DMS 273 treated with DMSO at 0.1 percent for 48 hours (cell line): ENCODE measurements at places on chromosomes 1 and 21.

- DNase-seq, result no peak
Measured at GRCh38 chr1:180548686-180549317, 10.0 kb upstream of the OVAAL start.

GRCh38 chr1:17370618-17371017 lies 1.4 kb upstream of the PADI6 start:
- no peak for DNase-seq

DNA sequence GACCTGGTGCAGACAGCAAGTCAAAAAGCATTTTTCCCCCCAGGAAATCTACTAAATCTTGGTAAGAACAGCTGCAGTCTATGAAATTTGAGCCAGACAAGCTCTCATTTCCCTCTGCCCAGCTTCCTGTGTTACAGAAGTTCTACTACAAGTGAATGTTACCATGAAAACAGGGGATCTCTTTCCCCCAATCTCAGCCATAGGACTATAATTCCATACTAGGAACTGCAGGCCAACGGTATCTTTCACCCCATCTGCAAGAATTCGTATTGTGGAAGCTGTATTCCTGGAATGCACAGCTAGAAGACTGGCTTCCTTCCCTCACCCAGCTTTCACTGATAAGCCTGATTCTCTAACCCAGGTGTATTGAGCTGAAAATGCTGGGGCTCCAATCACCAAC lies 1655.4 kb downstream of the BRINP3 start:
- peak; percentile 83 for DNase-seq

- DNase-seq, result no peak
Measured at GRCh38 chr1:115658646-115659045, 16.9 kb downstream of the VANGL1 start.

- no peak for DNase-seq
Measured at GRCh38 chr1:183982172-183982963, 55.2 kb downstream of the COLGALT2 start.

DNA sequence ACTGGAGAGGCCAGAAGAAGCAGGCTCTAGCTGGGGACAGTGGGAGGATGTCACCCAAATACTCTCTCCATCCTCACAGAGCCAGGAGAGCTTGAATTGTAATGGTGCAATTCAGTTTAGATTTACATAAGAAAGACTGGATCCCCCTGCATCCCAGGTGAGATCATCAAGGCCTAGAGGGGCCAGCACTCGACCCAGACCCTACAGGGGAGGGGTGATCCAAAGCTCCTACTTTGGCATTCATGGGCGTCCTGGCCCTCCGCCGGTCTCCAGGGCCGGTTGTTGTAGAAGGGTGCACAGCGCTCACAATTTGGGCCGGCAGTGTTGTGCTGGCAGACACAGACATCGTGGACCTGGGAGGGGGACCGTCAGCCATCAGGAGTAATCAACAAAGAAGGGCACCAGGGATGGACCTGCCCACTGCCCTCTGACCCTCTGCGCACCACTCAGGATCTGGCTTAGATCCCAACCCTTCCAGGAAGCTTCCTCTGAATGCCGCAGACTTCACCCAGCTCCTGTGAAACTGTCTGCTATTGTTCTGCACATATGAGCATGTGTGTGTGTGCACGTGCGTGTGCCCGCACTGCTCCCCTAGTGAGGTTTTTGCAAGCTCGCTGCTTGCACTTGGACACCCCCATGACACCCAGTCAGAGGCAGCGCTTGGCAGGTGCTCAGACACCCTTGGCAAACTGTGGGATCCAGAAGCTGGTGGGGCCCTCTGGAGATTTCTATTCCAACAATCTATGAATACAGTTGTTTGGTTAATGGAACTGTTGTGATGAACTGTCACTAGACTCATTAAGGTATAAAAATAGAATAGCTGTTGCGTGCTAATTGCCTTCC lies 21.6 kb downstream of the LAMB3 start:
- DNase-seq, result no peak

DNA sequence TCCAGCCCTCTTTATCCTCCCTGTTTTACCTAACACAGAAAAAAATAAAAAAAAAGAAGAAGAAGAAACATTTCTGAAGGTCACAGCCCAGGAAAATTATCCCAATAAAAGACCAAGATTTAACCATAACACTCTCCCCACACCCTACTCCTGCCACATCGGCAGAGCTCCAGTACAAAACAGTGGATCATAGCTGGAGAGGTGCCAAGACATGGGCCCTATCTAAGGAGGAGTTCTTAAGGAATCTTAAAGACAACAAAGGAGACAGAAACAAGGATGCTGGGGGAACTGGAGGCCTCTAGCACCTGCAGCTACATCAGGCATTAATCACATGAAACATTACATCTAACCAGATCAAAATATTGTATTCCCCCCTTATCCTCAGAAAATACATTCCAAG lies 432.8 kb downstream of the MATN1 start:
- DNase-seq, result no peak

DNA sequence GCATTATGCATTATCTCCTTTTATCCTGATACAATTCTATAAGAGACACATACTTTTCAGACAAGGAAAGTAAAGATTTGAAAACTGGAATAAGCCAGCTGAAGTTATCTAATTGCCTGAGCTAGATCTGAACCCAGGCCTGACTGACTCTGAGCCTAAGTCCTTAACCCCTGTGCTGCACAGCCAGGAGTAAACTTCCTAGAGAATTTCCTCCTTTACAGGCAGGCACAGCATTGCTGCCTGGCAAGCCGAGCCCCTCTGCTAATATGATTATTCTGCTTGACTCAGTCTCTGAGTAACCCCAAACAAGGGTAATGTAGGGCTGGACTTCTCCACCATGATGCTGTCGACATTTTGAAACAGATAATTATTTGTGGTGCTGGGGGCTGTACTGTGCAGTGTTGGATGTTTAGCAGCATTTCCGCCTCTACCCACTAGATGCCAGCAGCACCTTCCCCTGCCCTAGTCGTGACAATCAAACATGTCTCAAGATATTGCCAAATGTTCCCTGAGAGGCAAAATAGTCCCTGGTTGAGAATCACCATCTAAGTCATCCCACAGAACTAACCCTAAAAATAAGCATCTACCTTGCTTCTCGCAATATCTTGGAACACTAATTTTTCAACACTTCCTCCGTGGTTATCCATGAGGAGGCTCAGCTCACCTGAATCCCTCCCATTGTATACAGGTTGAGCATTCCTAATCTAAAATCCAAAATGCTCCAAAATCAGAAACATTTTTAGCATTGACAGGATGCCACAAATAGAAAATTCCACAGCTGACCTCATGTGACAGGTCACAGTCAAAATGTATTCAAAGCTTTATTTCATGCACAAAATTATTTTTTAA lies 18.5 kb downstream of the CAMK1G start:
- peak; percentile 36 for DNase-seq

- no peak for DNase-seq
Measured at GRCh38 chr1:55234016-55234415, 18.9 kb upstream of the USP24 start.

DNA sequence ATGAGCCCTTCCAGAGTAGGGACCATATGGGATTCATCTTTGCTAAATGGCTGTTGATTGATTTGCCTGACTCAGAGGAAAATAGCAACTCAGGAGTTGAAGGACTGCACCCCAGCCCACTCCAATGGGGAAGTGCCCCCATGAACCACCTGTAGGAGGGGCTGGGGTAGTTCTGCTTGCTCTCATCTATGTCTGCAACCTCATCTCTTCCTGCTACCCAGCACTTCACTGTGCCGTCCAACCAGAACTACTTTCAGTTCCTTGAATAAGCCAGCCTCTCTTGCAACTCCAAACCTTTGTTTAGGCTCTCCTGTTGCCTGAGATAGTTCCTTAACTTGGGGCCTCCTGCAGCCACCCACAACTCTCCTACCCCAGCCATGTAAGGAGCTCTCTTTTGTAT lies 26.6 kb downstream of the BEND5 start:
- no peak for DNase-seq

DNA sequence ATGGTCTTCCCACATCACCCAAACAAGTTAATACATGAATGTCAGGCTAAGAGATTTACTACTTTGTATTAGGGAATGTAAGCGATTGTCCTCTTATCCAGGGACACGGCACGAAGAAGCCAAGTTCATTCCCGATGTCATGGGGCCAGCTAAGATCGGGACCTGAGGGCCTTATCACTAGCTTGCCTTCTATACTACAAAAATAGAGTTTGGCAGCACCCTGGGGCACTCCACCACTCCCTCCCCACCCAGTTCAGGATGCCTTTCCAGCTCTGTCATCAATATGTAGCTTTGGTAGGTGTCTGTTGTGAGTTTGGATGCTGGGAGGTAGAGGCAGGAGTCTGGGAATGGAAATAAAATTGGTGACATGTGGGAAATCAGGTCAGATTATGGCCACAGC lies 197.5 kb downstream of the ATG4C start:
- DNase-seq, result no peak

- no peak for DNase-seq
Measured at GRCh38 chr1:29518183-29518835, 282.0 kb downstream of the PTPRU start.

DNA sequence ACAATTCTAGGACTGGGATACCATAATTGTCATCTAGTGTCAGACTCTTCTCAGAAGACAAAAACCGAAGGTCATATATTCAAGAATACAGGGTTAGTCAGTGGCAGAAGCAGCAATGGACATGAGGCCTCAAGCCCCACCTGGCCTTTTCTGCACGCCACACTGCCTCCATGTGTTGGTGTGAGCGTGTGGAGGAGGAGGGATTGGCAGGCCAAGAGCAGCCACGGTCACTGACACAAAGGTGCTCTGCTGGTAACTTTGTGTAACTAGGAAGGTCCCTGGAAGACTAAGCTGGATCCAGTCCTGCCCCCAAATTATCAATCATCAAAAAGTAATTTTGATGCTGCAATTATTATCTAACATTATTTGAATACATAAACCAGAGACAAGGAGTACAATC lies 34.9 kb downstream of the HSF2BP start:
- no peak for DNase-seq

DNA sequence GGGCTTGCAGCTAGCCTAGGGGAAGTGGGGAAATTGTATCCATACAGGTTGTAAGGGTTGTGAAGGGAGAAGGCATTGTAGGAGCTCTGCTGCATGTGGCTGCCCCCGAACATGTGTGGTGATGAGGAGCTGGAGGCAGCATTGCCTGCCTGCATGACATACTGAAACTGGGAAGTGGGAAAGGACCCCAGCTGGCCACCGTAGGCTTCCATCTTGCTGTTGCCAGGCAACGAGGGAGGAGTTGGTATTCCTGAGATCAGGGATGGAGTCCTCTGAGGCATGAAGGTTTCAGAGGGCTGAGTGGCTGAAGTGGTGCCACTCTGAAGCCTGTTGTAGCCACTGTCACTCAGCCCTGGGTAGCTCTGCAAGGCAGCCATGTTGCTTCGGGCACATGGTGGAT lies 103.2 kb downstream of the TBX15 start:
- DNase-seq, result no peak

DNA sequence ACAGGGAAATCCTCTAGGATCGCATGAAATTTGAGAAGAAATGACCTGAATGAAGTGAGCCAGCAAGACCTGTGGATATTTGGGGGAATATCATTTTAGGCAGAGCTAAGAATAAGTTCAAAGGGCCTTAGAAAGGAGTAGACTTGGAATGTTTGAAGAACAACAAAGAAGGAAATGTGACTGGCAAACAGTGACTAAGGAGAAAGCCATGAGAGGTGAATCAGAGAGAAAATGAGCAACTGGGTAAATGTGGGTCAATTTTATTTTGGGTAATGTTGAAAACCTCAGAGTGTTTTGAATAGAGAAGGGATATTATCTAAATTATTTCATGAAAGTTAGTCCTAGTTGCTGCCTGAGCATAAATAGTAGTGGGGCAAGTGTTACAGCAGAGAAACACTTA lies 672.8 kb downstream of the LMO4 start:
- DNase-seq, result no peak

DNA sequence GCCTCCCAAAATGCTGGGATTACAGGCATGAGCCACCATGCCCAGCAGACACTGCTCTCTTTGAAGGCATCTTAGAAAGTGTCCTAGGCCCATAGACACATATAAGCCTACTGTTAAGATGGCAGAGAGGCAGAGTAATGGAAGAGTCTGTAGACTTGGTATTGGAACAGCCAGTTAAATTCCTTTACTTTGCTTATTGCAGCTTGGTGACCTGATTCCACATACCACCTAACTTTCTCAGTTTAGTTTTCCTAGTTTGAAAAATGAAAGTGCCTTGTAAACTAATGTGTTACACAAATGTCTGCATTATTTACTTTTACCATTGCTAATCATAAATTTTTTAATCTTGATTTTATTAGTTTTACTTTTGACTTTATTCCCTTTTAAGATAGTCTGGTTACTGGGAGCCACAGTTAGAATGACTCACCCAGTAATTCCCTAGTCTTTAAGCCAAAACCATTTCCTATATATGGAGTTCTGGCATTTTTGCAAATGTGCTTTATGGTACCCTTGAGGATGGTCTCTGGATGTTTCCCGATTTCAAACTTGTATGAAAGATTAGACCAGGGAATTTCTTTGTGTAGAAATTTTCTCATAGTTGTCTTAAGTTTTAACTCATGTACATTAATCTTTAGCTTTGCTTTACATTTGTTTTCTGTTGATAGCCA lies 6.4 kb downstream of the SMAP2 start:
- DNase-seq, result no peak

- no peak for DNase-seq
Measured at GRCh38 chr1:225710804-225711203, 57.9 kb upstream of the ENAH start.

GRCh38 chr1:243841507-243841906 lies 8.5 kb downstream of the AKT3 start:
- DNase-seq, result no peak

DNA sequence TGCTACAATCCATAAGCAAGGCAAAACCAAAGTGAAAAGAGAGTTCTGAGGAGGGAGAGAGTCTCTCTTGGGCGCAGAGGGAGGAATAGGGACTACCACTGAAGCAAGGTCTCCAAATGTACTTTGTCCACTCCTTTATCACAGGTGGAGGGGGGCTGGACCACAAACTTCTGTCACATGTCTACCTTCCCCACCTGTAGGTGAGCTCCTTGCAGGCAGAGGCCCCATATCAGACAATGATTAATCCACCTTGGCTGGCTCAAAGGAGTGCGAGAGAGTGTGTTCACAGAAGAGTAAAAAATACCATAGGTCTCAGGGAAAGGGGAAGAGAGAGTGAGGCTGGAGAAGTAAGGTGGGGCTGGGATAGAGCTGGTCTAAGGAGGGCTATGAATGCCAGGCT lies 4.5 kb downstream of the BEND5 start:
- DNase-seq, result no peak

- no peak for DNase-seq
Measured at GRCh38 chr1:37734629-37735591, 30.0 kb downstream of the EPHA10 start.

DNA sequence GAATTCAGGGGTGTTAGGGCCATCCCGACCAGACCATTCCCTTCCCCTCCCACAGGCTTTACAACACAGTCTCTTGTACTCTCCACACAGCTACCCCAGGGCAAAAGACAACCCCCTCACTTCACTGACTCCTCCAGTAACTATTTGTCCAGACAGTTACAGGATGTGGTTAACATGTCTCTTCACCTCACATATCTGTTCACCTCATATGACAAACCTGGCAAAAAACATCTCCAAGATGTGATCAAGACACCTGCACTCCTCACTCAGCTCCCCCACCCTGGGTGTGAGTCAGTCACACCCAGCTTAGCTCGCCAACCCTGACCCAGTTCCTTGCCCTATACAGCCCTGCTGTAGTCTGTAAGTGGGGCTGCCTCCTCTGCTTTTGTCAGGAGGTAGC lies 490.5 kb upstream of the CHRM3 start:
- DNase-seq, result no peak

GRCh38 chr1:232445361-232446106 lies 184.4 kb downstream of the SIPA1L2 start:
- DNase-seq, result no peak
